Activated CD4-positive, CD25-positive, alpha-beta regulatory T cell treated with anti-CD3 and anti-CD28 coated beads, Interleukin-2, amount 50 U/mL, for 16 hours (primary cell): ENCODE measurements at places on chromosomes 5 and 9.

- no peak for DNase-seq
Measured at GRCh38 chr9:127786773-127787104, 905 bp downstream of the CDK9 start.

GRCh38 chr5:130773813-130774212, 391.2 kb downstream of the HINT1 start:
- no peak for DNase-seq

GRCh38 chr5:103605277-103605676, 42.7 kb upstream of the NUDT12 start:
- DNase-seq: no peak

- DNase-seq: no peak
Measured at GRCh38 chr9:79610791-79611614, 39.2 kb downstream of the TLE4 start.

DNA sequence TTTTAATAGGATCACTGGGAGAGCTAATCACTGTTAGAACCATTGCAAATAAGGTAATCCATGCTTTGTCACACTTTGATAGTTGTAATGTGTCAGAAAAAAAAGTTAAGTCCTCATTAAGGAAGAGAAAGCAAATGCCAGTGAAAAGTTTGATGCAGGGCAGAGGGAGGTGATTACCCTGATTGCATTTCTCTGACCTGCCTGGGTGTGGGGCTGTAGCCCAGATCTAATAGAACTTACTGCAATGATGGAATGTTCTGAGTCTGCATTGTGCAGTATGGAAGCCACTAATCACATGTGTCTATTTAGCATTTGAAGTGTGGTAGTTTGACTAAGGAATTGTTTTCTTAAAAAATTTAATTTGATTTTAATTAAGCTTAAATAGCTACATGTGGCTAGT, 202.7 kb downstream of the ATP10B start:
- no peak for DNase-seq
